ENCODE measurements at places on chromosomes 1 and 21.

DNA sequence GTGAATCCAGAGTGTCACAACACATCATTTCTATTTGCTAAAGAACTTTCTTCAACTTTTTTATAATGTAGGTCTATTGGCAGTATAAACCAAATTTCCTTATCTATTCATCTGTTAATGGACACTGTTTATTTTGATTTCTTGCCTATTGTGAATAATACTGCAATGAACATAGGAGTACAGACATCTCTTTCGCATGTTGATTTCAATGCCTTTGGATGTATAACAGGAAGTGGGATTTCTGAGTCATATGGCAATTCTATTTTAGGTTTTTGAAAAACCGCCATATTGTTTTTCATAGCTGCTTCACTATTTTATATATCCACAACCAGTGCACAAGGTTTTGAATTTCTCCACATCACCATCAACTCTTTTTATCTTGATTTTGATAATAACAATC lies 198.7 kb downstream of the KCNT2 start:
- DNase-seq, result no peak

DNA sequence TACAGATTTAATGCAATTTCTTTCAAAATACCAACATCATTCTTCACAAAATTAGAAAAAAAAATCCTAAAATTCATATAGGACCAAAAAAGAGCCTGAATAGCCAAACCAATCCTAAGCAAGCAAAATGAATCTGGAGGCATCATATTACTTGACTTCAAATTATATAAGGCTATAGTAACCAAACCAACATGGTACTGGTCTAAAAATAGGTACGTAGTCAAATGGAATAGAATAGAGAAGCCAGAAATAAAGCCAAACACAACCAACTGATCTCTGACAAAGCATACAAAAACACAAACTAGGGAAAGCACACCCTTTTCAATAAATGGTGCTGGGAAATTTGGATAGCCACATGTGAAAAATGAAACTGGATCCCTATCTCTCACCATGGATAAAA lies 112.3 kb upstream of the TSPAN2 start:
- DNase-seq, result no peak

DNA sequence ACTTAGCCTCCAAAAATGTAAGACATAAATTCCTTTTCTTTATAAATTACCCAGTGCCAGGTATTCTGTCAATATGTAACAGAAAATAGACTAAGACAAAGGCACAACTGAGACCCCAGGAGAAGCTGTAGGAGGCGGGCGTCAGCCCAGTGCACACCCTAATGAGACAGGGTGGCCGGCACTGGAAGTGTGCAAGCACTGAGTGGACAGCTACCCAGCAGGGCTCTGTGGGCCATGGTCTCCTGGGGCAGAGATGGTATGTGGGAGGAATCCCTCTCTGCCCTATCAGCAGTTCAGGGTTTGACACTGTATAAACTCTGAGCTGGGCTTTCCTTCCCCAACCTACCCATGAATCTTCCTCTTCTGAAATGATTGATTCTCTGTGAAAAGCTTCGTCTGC lies 139.5 kb downstream of the GLIS1 start:
- DNase-seq, result no peak

DNA sequence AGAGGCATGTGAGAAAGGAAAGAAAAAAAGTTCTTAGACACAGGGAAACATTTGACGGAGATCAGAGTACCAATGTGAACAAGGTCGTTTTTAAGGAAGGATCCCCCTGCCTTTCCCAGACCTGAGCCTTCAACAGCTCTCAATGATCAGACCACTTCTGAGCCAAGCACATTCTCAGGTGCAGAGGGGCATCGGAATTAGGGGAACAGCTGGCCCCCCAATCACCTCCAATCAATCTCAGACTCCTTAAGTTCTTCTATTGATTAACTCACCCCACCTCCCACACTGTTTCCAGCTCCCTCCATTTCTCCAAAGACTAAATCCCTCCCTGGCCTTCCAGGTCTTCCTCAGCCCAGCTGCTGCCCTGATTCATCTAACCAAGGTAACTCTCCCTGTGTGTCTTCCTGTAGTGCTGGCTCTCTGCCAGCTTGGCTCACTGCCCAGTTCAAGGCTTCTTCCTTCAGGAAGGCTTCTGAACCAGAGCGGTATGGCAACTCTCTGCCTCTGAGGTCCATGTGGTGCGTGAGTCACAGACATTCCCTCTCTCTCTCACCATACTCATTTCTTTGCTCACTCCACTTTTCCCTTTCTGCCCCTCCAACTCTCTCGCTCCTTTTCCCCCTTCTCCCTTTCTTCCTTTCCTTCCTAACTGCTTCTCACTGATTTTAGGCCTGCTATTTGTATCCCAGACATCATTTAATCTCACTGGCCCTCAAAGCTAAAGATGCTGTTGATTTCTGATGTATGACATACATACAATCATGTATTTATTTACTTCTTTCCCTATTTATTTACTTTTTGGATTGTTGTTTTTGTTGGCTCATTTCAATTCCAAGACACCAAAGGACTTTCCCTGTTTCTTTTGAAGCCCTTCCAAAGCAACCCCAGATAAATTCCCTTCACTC lies 18.1 kb downstream of the CFAP45 start:
- no peak for DNase-seq

- DNase-seq, result no peak
Measured at GRCh38 chr1:66747501-66747900, 4.8 kb upstream of the DYNLT5 start.

DNA sequence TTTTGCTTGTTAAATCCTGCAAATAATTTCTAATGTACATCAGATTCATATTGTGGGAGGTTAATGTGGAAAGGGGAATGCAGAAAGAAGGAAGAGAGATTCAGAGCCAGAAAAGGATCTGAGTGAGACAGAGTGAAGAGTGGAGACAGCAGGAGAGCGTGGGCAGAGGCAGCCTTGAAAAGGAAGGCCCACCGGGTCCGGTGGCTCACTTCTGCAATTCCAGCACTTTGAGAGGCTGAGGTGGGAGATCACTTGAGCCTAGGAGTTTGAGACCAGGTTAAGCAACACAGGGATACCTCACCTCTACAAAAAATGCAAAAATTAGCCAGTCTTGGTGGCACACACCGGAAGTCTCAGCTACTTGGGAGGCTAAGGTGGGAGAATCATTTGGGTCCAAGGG lies 222.0 kb upstream of the RAB4A start:
- no peak for DNase-seq

- no peak for DNase-seq
Measured at GRCh38 chr21:35933466-35933865, 126.9 kb downstream of the SETD4 start.

DNA sequence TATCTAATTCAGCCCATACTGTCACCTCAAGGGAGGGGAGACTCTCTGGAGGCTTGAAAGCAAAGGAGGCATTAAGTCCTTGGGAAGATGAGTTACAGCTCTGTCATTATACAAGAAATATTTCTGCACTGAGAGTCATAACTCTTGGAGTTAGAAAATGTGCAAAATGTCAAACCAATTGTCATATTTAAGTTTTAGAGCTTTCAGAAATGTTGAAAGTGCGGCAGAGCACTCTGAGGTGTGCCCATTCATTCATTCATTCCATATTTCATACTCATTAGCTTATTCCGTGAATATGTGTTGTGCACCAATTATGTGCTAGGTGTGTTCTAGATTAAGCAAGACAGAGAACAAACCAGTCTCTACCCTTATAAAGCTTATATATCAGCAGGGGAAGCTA lies 87.1 kb downstream of the HUNK start:
- DNase-seq, result no peak

DNA sequence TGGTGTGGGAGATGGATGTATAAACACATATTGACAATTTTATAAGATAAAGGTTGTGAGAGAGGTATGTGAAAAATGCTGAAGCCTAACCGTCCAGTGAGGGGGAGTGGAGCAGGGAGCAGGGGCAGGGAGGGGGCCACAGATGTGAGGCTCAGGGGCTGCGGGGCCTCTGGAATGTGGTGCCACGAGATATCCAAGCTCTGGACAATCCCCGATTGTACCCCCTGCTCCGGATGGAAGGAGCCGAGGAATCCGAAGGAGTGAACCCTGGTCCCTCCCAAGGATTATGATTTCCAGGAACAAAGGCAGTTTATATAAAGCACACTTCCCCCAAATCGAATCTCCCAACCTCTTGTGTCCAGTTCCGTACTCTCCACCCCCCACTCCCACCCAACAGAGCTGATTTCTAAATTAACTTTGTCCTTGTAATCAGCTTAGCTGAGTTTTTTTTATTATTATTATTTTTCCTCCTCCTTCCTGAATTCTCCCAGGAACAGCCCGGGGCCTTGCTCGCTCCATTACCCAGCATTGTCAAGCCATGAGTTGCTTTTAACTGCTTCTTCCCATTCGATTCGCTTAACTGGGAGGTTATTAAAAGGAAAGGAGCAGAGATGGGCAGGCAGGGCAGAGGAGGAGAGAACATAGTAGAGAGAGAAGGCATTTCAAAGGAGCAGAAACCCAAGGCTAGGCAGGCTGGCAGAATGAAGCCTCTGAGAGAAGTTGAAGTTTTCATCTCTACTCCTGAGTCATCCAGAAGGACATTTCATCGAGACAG lies 9.4 kb downstream of the KIRREL1 start:
- DNase-seq, result no peak

DNA sequence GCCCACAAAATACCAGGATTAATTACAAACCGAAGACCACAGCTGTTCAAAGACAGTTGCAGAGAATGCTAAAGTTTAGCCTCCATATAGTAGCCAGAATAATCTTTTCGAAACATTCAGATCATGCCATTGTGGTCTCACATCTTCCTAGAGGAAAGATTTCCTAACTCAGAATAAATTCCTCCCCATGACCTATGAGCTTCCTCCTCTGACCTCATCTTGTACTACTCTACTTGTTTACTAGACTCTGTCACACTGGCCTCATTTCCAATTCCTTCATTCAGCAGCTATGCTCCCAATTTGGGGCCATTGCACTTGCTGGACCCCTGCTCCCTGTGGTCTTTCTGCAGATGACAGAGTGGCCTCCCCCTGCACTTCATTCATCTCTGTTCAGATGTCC lies 71.8 kb upstream of the LRRC53 start:
- no peak for DNase-seq

GRCh38 chr1:25117233-25117823 lies 115.0 kb downstream of the SYF2 start:
- DNase-seq, result no peak

DNA sequence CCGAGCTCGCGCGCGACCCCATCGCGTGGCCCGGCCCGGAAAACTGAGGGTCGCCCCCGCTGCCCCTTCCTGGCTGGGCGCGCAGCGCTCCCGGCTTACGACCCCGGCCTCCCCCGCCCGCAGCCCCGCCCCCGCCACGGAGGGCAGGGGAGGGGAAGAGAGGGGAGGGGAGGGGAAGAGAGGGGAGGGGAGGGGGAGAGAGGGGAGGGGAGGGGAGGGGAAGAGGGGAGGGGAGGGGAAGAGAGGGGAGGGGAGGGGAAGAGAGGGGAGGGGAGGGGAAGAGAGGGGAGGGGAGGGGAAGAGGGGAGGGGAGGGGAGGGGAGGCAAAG lies 6.7 kb upstream of the ANKRD65 start:
- DNase-seq, result no peak

GRCh38 chr1:166511761-166512160 lies 327.5 kb upstream of the POGK start:
- DNase-seq, result no peak

DNA sequence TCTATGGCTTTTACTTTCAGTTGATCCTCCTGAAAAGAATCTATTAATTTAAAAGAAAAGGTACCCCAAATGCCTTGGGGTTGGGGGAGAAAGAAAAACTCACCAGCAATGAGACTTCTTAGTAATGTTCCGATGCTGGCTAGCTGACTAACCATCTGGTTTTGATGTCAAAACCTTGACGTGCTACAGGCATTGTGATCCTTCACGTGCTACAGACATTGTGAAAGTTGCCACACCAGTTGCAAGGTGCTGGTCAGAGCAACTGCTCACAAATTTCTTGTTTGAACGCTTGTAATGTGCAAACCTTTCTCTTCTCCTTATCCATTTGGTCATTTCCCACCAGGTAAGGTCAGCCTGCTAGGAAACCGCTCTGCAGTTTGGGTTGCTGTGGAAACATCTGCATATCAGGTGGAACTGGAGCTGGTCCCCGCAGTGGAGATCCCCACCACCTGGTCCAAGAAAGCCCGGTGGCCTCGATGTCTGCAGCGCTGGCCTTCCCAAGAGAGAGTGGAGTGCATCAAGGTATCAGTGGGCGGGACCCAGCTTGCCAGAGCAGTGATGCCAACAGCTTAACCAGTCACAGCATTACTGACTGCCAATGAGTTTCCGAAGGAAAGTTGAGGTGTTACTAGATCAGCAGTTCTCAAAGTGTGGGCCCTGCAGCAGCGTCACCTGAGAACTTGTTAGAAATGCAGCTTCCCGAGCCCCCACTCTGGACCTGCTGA lies 16.1 kb downstream of the MAB21L3 start:
- DNase-seq, result no peak

DNA sequence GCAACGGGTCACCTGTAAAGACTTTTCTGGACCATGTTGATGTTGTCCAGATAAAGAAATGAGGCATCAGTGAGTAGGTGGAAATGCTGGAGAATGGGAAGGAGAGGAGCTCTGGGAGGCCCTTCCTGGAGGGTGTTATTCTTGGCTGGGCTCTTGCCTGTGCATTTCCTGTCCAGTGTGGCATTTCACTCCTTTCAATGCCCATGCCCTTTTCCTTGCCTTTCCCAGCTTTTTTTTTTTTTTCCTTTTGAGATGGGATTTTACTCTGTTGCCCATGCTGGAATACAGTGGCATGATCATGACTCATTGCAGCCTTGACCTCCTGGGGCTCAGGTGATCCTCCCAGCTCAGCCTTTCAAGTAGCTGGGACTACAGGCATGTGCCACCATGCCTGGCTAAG lies 11.8 kb downstream of the NOS1AP start:
- no peak for DNase-seq

DNA sequence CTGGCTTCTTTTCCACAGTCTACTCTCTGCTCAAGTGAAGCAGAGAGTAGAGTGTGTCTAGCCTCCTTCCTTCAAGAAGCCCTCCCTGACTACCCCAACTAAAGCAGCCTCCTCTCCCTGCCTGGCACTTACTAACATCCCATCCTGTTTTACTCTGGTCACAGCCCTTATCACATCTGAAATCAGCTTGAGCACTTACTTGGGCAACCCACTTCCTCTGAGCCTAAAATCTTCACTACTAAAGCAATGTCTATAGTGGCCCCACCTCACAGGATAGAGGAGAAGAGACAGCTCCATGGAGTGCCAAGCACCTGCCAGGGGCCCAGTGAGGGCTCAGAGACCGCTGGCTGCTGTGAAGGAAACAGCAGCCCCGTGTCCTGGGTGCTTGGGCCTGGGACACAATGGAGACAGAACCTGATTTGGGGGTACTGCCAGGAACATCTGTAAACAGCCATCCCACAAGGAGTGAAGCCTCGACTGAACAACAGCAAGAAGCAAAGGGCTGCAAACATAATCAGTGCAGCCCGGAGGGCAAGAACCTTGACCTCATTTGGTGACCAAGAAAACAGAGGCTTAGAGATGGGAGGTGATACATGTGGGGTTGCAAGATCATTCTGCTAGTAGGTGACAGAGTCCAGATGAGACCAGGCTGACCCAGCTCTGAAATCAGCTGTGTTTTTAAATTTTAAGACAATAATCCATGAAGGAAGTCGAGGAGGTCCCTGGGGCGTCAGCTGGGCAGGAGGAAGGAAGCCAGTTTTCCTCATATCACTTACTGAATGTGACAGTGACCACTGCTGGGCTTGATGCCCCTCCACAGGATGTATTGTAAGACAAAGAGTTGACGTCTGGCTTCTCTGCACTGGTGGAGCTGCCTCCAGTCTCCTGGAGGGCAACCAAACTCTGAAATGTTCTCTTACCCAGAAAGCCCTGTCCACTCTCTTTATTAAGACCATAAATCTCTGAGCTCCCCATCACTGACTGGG lies 710.6 kb downstream of the MATN1 start:
- DNase-seq, result no peak

GRCh38 chr1:158005224-158005623 lies 11.8 kb downstream of the KIRREL1 start:
- DNase-seq, result no peak

- no peak for DNase-seq
Measured at GRCh38 chr1:182389619-182390047, 2.0 kb downstream of the GLUL start.
